Psoas muscle (tissue), 8 donors: ENCODE measurements at places on chromosomes 16 and 17. TPM values are rescaled to one million over a fixed set of nuclear protein-coding genes. Genes with fewer than 3 reads are reported as not detected.

Gene ITGAX
- total RNA-seq = 1.7 TPM

GRCh38 chr17:13735861-13736260, 134.1 kb upstream of the HS3ST3A1 start:
- no peak overlapping the region for H3K4me3 ChIP-seq
- no peak for DNase-seq
- H3K36me3 ChIP-seq = no peaks in the 10 kb centered on the region
- no peak overlapping the region for H3K27ac ChIP-seq
- no peaks in the 10 kb centered on the region for H3K4me1 ChIP-seq

- H3K4me3 ChIP-seq = no peak overlapping the region
- H3K4me1 ChIP-seq = peaks cover 6% of the 10 kb centered on the region
- DNase-seq = no peak
- H3K27me3 ChIP-seq = no peaks in the 10 kb centered on the region
- peaks cover 7% of the 10 kb centered on the region for H3K36me3 ChIP-seq
Measured at GRCh38 chr16:88086571-88087516, 135.6 kb downstream of the BANP start.

- H3K4me3 ChIP-seq = no peak overlapping the region
- peaks cover 13% of the 10 kb centered on the region for H3K4me1 ChIP-seq
- H3K27me3 ChIP-seq = no peaks in the 10 kb centered on the region
- no peak for DNase-seq
Measured at GRCh38 chr16:2715064-2715463, 5.0 kb downstream of the PRSS27 start.

GRCh38 chr17:17175917-17176316, 30.2 kb downstream of the PLD6 start:
- H3K27ac ChIP-seq = no peak overlapping the region
- no peak for DNase-seq
- H3K36me3 ChIP-seq = peaks cover 9% of the 10 kb centered on the region
- H3K27me3 ChIP-seq = no peaks in the 10 kb centered on the region

Gene CNTNAP4
- total RNA-seq = 0.04 TPM

- no peak for DNase-seq
- no peaks in the 10 kb centered on the region for H3K27me3 ChIP-seq
- H3K27ac ChIP-seq = no peak overlapping the region
- H3K4me1 ChIP-seq = no peaks in the 10 kb centered on the region
Measured at GRCh38 chr16:52832771-52833170, 219.9 kb downstream of the CHD9NB start.

DNA sequence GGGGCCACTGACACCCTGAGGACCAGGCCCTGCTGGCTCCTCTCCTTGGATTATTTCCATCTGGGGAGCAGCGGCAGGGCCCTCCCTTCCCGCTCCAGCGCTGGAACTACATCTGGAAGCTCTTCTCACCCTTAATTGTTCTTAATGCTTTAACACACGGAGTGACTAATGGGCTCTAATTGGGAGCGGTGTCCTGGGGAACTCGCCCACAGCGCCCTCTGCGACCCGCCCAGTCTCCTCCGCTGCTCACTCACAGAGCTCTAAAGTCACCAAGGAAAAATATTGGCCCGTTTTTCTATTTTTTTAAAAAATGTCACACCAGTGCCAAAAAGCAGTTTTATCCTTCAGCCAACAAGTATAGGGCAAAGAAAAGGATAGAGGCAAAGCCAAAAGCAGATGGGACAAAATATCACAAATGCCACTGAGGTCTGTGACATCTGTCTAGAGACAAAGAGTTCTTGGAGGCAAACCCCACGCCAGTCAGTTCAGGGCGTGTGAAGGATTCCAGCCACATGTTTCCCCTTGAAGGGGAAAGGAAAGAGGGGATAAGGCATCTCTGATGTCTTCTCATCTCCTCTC, 134.7 kb downstream of the RBFOX3 start:
- H3K4me3 ChIP-seq = no peak overlapping the region
- no peaks in the 10 kb centered on the region for H3K36me3 ChIP-seq
- no peak overlapping the region for H3K27ac ChIP-seq
- no peaks in the 10 kb centered on the region for H3K4me1 ChIP-seq
- no peak for DNase-seq

DNA sequence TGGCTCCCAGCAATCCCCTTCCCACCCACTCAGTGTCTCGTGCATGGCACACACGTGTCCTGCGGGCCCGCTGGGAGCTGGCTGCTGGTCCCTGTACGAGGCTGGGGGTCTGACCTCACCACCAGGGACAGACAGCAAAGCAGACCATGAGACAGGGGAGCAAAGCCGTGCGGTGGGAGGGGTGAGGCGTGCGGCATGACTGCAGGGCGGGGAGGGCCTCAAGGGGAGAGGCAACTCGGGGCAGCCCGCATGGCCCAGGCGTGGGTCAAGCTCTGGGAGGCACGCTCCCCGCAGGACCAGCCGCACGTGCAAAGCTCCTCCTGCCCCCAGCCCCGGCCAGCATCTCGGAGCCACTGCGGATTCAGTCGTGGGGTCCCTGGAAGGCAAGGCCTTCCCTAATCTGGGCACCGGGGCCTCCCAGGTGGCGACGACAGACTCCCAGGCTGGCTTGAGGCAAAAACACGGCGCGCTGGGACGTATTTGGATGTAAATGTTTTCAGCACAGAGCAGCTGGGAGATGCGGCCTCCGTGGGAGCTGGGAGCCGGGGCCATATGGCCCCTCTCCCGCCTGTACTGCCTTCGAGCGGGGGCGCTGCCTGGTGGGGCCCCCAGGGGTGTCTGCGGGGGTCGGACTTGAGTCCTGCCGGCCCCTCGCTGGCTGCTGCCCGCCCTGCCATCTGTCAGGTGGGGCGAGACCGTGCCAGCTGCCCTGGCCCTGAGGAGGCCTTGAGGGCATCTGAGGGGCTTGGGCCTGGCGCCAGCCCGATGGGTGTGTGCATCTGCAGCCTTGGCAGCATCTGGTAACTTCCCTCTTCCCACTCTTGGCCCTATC, 12.2 kb upstream of the CBFA2T3 start:
- no peaks in the 10 kb centered on the region for H3K36me3 ChIP-seq
- no peaks in the 10 kb centered on the region for H3K4me1 ChIP-seq
- H3K27me3 ChIP-seq = peaks cover 54% of the 10 kb centered on the region
